ENCODE measurements at places on chromosomes 2 and 18. TPM values are rescaled to one million over a fixed set of nuclear protein-coding genes. Genes with fewer than 3 reads are reported as not detected.

SP100 gene
- polyA plus RNA-seq, result 30.5 TPM

CNGA3 gene
- not detected for polyA plus RNA-seq

CAD gene
- 20.7 TPM for polyA plus RNA-seq

PNPT1 gene
- polyA plus RNA-seq, result 15.6 TPM

MC5R gene
- polyA plus RNA-seq, result not detected

KCTD1 gene
- polyA plus RNA-seq, result 5.4 TPM

DNA sequence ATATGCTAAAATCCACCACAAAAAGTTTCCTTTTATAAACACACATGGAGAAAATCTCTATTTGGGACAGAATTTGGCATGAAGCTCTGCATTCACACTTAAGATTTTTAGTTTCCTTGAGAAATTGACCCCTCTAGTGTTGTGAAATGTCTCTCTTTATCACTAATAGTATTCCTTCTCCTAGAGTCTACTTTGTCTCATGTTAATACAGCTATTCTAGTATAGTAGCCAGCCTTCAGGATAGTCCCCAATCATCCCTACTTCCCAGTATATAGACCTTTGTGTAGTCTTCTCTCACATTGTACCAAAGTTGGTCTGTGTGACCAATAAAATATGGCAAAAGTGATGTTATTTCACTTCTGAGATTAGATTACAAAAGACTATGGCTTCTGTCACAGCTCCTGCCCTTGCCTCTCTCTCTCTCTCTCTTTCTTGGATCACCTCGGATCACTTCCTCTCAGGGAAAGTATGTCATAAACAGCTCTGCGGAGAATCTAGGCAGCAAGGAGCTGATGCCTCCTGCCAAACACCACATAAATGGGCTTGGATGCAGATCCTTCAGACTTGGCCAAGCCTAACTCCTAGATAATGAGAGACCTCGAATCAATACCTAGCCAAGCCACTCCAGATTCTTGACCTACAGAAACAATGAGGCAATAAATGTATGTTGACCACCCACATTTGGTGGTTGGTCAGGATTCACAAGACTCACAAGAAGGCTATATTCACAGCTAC is 59.7 kb upstream of the NABP1 start:
- no peaks in the 10 kb centered on the region for H3K4me1 ChIP-seq
- peak overlapping the region; percentile 18 for H3K27ac ChIP-seq
- no peaks in the 10 kb centered on the region for H3K36me3 ChIP-seq
- H3K27me3 ChIP-seq, result no peaks in the 10 kb centered on the region
- no peak for DNase-seq
- H3K4me3 ChIP-seq, result no peak overlapping the region

GRCh38 chr2:131835621-131836091 is 308.0 kb downstream of the CCDC74A start:
- no peak for DNase-seq
- H3K27me3 ChIP-seq, result no peaks in the 10 kb centered on the region
- H3K27ac ChIP-seq, result no peak overlapping the region
- H3K36me3 ChIP-seq, result no peaks in the 10 kb centered on the region
- no peaks in the 10 kb centered on the region for H3K4me1 ChIP-seq

GRCh38 chr2:15561574-15562344 is 625 bp upstream of the NBAS start:
- no peaks in the 10 kb centered on the region for H3K36me3 ChIP-seq
- H3K27ac ChIP-seq, result peak overlapping the region; percentile 88
- H3K4me3 ChIP-seq, result peak overlapping the region; percentile 31
- peak; percentile 51 for DNase-seq

GRCh38 chr2:39919511-39920306 is 140.7 kb upstream of the THUMPD2 start:
- no peaks in the 10 kb centered on the region for H3K4me1 ChIP-seq
- no peak for DNase-seq

DNA sequence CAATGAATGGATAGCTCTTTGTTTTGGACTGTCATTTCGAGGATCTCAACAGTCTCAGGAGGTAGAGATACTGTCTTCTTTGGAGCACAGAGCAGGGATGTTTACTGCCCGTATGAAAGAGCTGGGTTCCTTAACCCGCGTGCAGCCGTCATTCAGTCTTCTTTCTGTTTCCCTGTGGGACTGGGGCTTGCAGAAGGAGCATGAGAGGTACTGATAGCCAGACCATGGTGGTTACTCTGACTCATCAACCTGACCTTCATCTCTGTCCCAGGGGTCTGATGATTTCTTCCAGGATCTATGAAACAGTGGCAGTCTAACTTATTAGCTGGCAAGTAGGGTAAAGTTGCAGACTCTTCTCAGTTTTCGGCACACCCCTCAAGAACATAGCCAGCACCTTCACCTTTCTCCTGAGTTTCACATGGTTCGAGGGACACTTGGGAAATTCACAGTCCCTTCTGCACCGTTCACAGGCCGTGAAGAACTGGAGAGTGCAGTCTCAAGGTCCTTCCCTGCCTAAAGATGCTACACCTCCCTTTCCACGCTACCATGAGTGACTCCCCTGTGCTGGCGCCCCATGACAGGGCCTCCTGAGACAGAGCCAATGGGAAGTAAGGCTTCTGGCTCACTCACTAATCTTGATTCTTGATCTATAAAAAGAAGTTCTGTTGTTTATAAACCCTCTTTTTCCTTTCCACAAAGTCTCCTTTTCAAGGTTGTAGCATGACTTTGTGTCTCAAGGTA is 226.2 kb downstream of the MC4R start:
- H3K27ac ChIP-seq, result no peak overlapping the region
- H3K4me1 ChIP-seq, result no peaks in the 10 kb centered on the region
- H3K27me3 ChIP-seq, result no peaks in the 10 kb centered on the region
- H3K36me3 ChIP-seq, result no peaks in the 10 kb centered on the region

DNA sequence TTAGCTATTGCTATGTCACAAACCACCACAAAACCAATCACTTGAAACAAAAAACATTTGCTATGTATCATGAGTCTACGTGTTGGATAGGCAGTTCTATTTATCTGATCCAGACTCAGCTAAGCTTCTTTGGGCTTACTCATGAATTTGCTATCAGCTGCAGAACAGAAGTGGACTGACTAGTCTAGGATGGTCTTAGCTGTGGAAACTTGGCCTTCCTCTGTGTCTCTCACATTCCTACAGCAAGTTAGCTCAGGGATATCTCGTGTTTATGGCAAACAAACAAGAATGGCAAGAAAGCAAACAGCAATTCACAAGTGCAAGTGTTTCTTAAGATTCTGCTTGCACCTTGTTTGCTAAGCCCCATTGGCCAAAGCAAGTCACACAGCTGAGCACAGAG is 288.0 kb upstream of the TNP1 start:
- no peaks in the 10 kb centered on the region for H3K27me3 ChIP-seq
- H3K36me3 ChIP-seq, result no peaks in the 10 kb centered on the region
- no peak overlapping the region for H3K4me3 ChIP-seq
- H3K4me1 ChIP-seq, result no peaks in the 10 kb centered on the region
- peak; percentile 38 for DNase-seq
- peak overlapping the region; percentile 1 for H3K27ac ChIP-seq

DNA sequence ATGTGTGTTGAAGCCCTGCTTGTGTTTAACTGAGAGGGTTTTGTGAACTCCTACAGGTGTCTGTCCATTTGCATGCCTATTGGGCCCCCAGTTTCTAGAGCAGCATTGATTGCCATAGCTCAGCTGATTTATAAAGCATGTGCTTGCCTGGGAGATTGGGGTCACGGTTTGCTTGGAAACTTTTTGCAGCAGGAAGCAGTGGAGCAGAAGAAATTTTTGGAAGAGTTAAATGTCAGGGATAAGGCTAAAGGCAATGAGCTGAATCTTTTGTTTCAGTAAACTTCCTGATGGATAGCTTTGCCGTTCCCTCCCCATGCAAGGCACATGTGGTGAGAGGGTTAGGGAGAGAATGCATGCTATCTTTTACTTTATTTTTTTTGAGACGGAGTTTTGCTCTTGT is 102.2 kb downstream of the PTPRM start:
- no peak overlapping the region for H3K27ac ChIP-seq
- DNase-seq, result no peak
- no peaks in the 10 kb centered on the region for H3K4me1 ChIP-seq
- H3K4me3 ChIP-seq, result no peak overlapping the region

GRCh38 chr2:200975672-200976071 is 12.2 kb upstream of the ORC2 start:
- no peak for DNase-seq
- no peak overlapping the region for H3K27ac ChIP-seq
- H3K4me3 ChIP-seq, result no peak overlapping the region
- no peaks in the 10 kb centered on the region for H3K36me3 ChIP-seq
- H3K27me3 ChIP-seq, result no peaks in the 10 kb centered on the region

GRCh38 chr2:164560181-164560792 is 61.0 kb downstream of the GRB14 start:
- H3K27me3 ChIP-seq, result no peaks in the 10 kb centered on the region
- H3K27ac ChIP-seq, result no peak overlapping the region
- DNase-seq, result peak; percentile 52
- H3K4me1 ChIP-seq, result no peaks in the 10 kb centered on the region
- H3K4me3 ChIP-seq, result no peak overlapping the region
- H3K36me3 ChIP-seq, result no peaks in the 10 kb centered on the region

- peaks cover 21% of the 10 kb centered on the region for H3K4me1 ChIP-seq
- H3K27me3 ChIP-seq, result no peaks in the 10 kb centered on the region
- H3K27ac ChIP-seq, result no peak overlapping the region
Measured at GRCh38 chr2:120227111-120227991, 4.2 kb upstream of the TMEM185B start.

GRCh38 chr2:176454893-176455815 is 185.9 kb downstream of the MTX2 start:
- H3K27ac ChIP-seq, result no peak overlapping the region
- H3K4me3 ChIP-seq, result no peak overlapping the region
- DNase-seq, result peak; percentile 89
- H3K27me3 ChIP-seq, result peaks cover 8% of the 10 kb centered on the region

GRCh38 chr2:215611609-215612386 is 175.9 kb upstream of the FN1 start:
- no peak overlapping the region for H3K27ac ChIP-seq
- H3K4me1 ChIP-seq, result peaks cover 9% of the 10 kb centered on the region
- no peaks in the 10 kb centered on the region for H3K36me3 ChIP-seq
- no peak for DNase-seq
- no peaks in the 10 kb centered on the region for H3K27me3 ChIP-seq

- H3K36me3 ChIP-seq, result no peaks in the 10 kb centered on the region
- DNase-seq, result no peak
- H3K4me3 ChIP-seq, result no peak overlapping the region
- H3K27me3 ChIP-seq, result no peaks in the 10 kb centered on the region
Measured at GRCh38 chr2:44200759-44201158, 32.1 kb downstream of the PPM1B start.

GRCh38 chr2:9219027-9219445 is 12.4 kb downstream of the ASAP2 start:
- H3K4me1 ChIP-seq, result no peaks in the 10 kb centered on the region
- no peaks in the 10 kb centered on the region for H3K27me3 ChIP-seq
- peak overlapping the region; percentile 6 for H3K27ac ChIP-seq
- no peak for DNase-seq
- no peak overlapping the region for H3K4me3 ChIP-seq

GRCh38 chr2:95381212-95382191 is 21.0 kb upstream of the FAHD2A start:
- H3K4me3 ChIP-seq, result no peak overlapping the region
- no peaks in the 10 kb centered on the region for H3K36me3 ChIP-seq
- DNase-seq, result no peak

DNA sequence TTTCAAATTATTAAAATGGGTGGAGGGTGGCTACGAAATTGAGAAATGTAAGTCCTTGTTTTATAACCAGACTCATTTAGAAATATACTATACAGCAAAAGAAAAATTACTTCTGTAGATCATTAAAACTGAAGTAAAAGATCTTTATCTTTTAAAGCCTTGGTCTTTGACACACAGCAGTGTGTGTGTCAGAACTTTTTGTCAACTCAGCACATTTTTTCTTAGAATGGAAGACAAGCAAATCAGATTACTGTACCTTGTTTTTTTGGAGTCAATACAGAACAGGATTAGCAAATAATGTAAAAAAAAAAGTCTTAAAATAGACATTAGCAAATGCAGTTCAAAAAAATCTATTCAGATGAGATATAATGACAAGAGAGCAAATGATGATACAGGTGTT is 49.1 kb downstream of the C2orf76 start:
- H3K27ac ChIP-seq, result no peak overlapping the region
- no peaks in the 10 kb centered on the region for H3K27me3 ChIP-seq
- H3K36me3 ChIP-seq, result no peaks in the 10 kb centered on the region
- no peak overlapping the region for H3K4me3 ChIP-seq

DNA sequence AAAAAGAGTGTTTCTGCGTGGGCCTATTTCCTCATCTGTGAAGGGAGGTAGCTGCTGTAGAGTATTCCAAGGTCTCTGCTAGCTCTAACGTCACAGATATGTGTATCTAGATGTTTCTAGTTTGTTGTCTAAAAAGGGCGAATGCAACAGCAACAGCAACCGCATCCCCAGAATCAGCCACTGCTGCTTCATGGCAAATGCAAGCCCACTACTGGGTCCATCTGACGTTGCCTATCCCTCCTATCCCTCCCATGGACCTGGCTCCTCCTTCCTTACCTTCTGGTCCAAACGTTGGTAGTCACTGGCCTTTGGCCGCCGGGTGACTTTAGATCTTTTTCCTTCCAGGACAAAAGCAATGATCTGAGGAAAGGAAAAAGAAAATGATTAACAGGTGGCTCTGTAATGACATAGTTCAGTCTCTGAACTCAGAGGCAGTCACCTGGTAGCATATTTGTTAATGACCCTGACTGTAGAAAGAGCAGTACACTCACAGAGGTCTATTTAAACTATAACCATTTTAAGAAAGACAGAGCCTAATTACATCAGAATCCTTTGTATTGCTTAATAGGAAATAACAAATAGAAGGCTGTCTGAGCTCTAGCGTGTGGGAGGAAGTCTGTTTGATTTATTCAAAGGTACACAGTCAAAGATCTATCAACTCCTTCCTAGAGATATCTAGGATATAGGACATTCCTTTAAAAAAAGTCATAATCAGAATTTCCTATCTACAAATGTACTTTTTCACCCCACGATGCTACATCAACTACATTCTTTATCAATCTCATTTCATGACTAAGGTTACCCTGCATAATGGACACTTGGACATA is 2.9 kb downstream of the TGOLN2 start:
- peaks cover 15% of the 10 kb centered on the region for H3K4me1 ChIP-seq
- no peaks in the 10 kb centered on the region for H3K27me3 ChIP-seq
- peak; percentile 74 for DNase-seq
- no peak overlapping the region for H3K4me3 ChIP-seq

GRCh38 chr2:56288838-56289580 is 105.2 kb downstream of the CCDC85A start:
- H3K36me3 ChIP-seq, result no peaks in the 10 kb centered on the region
- H3K4me3 ChIP-seq, result no peak overlapping the region
- peaks cover 7% of the 10 kb centered on the region for H3K4me1 ChIP-seq
- no peaks in the 10 kb centered on the region for H3K27me3 ChIP-seq
- peak; percentile 7 for DNase-seq

DNA sequence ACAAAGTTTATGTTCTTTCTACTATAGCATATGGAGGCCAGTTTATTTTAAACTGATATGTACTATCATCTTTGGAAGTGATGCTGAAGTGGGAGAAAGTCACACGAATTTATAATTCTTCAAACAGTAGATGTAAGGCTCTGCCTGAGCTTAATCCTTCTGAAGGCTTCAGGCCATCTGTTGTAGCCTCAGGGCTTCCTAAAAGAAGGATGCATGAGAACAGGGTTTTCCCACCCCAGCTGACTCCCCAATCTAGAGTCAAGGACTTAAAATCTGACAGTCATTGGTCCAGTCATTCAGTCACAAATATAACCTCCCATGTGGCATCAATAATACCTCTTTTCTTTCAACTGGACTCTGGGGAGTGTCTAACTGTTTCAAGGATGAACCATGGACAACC is 330.5 kb downstream of the KCNS3 start:
- H3K4me1 ChIP-seq, result no peaks in the 10 kb centered on the region
- no peaks in the 10 kb centered on the region for H3K27me3 ChIP-seq
- H3K27ac ChIP-seq, result no peak overlapping the region
- H3K36me3 ChIP-seq, result no peaks in the 10 kb centered on the region
- DNase-seq, result no peak
- no peak overlapping the region for H3K4me3 ChIP-seq

- peaks cover 3% of the 10 kb centered on the region for H3K4me1 ChIP-seq
- H3K27me3 ChIP-seq, result no peaks in the 10 kb centered on the region
- no peak for DNase-seq
- H3K4me3 ChIP-seq, result no peak overlapping the region
Measured at GRCh38 chr2:119766944-119767343, 7.2 kb downstream of the PTPN4 start.

Data from hepatocyte (in vitro differentiated cells).